Sciatic nerve (tissue), 2 donors: ENCODE measurements at places on chromosomes 1 and 21.

DNA sequence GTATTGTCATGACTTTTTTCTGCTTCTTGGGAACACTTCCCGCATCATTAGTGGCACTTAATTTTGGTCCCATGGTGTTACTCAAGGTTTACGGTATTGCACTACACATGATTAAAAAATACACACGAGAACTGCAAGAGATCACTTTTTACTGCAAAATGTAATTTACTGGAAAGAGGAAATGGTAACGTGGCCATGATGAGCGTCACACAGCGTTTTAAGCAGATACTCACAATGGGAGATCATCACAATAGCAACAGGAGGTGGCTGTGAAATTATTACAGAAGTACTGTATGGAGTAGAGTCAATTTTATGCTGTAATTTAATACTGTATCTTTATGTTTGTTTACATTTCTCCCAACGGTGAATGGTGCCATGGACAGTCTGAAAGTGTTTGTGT, 1510.3 kb downstream of the AMY1C start:
- DNase-seq, result no peak

DNA sequence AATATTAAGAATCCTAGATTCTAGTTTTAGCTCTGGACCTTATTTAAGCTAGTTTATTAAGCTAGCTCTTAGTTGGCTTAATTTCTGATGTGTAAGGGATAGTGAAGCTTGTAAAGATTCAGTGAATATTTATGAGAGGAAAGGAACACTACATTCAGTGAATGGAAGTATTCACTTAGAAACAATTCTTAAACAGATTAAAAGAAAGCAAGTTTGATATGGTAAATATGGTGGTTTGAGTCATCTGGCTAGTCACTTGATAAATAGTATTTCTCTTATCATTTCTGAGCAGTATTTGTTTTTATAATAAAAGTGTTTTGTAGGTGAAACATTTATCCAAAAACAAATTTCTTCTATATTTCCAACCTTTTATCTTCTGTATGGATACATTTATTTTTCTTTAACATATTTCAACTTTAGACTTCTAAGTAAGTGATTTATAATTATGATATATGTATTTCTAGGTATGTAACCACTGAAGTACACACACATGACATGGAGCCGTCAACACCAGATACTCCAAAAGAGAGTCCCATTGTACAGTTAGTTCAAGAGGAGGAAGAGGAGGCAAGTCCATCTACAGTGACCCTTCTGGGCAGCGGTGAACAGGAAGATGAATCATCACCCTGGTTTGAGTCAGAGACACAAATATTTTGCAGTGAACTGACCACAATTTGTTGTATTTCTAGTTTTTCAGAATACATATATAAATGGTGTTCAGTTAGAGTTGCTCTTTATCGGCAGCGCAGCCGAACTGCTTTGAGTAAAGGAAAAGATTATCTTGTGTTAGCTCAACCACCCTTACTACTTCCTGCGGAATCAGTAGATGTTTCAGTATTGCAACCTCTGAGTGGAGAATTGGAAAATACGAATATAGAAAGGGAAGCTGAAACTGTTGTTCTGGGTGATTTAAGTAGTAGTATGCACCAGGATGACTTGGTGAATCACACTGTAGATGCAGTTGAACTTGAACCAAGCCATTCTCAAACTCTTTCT, 55.6 kb downstream of the SUCO start:
- no peak for DNase-seq

DNA sequence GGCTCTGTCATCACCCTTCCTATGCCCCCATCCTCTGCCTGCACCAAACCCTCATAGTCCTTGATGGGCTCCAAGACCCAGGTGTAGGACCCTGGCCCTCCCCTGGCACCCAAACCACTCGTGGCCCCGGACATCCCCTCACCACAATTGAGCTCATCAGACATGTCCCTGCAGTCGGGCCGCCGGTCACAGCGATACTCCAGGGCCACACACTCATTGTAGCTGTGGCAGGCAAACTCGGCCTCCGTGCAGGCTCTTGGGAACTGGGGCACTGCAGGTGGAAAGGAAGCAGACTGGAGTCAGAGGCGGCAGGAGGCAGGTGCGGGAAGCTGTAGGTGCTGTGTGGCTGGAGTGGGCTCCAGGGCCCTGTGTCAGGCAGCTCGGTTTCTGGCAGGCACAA, 49.3 kb downstream of the HSPG2 start:
- DNase-seq, result no peak

- no peak for DNase-seq
Measured at GRCh38 chr21:29146726-29147125, 16.3 kb downstream of the MAP3K7CL start.

DNA sequence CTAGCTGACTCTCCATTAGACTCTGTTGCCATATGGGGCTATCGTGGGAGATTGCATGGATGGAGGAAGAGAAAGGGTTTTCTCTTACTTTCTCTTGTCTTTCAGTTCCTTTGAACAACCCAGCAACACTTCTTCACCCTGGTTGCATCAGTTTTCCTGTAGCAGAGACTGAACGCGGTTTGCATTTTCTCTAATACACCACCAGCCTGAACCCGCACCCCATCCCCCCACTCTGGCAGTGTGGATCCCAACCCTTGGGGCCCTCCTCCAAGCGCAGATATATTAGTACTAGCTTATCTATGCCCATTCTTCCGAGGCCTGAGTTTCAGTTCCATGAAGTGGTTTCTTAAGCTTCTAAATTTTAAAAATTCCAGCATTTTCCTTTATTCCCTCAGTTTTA, 12.6 kb downstream of the DR1 start:
- DNase-seq, result no peak

GRCh38 chr21:15809065-15809464, 79.3 kb downstream of the USP25 start:
- DNase-seq, result no peak

GRCh38 chr1:150138044-150138443, 11.7 kb upstream of the PLEKHO1 start:
- DNase-seq, result no peak

DNA sequence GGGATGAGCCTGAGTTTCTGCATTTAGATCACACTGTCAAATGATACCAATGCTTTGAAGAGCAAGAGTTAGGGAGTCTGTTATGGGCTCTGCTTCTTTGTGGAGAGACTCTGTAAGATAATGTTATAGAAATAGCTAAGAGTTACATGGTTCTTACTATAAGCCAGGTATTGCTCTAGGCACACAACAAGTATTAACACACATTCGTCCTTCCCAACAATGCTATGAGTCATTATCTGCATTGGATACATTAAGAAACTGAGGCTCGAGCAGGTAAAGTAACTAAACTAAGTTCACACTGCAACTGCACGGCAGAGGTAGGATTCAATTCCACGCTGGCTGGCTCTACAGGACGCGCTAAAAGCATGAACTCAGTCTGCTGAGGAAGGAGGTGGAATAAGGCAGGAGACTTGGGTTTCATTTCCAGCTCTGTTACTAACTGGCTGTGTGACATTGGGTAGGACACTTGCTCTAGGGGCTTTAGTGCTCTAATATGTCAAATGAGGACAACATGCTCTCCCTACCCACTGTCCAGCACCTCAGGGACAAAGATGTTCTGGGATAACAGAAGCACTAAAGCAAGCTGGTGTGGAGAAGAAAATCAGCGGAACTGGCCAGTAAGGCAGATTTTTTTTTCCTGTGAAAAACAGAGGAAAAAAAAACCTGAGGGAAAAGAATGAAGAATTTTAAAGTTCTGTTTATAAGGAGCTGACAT, 23.7 kb upstream of the IL20 start:
- no peak for DNase-seq

GRCh38 chr1:115705085-115705951, 63.2 kb downstream of the CASQ2 start:
- no peak for DNase-seq

GRCh38 chr21:26050857-26051256, 119.7 kb downstream of the APP start:
- no peak for DNase-seq

DNA sequence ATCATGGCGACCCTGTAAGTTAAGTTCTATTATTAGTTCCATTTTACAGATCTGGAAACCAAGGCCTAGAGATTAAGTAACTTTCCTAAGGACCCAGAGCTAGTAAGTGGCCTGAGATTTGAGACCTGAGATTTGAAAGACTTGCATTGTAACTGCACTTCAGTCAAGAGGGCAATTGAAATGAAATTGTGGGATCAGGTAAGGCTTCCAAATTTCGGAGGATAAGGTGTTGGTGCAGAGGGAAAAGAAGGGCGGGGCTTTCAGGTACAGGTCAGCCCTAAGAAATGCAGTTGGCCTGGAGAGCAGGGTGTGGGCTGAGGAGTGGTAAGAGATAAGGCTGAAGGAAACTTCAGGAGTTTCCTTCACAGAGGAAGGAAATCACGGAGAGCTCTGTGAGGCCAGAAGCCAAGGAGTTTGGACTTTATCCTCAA, 51.1 kb downstream of the SLC16A1 start:
- DNase-seq, result no peak

DNA sequence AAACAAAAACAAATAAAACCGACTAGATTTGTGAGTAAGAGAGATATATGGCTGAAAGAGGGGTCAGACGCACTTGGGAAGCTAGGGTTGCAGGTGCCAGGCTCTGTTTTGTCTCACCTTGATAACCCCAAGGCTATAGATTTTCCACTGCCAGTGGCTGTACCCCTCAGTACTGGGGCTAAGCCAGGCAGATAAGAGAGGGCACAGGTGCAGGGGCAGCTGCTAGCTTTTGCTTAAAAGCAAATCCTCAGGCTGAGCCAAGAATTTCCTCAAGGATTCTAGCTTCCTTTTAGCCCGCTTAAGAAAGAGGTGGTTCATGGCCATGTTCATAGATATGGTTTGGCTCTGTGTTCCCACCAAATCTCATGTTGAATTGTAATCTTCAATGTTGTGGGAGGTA, 57.9 kb downstream of the OVGP1 start:
- DNase-seq, result no peak

DNA sequence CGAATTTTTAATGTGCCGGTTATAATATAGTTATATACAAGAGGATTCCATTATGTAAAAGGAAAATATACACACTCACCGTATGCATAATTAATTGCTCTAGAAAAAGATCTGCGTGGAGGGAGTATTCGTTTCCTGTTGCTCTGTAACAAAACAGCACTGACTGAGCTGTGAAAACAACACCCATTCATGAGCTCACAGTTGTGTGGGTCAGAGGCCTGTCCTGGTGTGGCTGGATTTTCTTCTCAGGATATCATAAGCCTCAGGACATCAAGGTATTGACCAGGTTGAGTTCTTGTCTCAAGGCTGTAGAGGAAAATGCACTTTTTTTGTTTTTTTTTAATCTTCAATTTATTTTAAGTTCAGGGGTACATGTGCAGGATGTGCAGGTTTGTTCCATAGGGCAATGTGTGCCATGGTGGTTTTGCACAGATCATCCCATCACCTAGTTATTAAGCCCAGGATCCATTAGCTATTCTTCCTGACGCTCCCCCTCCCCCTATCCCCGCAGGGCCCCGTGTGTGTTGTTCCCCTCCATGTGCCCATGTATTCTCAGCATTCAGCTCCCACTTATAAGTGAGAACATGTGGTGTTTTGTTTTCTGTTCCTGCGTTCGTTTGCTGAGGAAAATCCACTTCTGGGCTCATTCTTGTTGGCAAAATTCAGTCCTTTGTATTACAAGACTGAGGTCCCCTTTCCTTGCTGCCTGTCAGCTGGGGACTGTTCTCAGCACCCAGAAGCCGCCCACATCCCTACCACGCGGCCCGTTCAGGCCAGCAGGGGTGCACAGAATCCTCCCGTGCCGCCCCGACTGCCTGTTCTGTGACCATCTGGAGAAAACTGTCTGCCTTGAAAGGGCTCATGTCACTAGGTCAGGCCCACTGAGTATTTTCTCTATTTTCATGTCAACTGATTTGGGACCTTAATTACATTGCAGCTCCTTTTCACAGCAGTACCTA, 87.4 kb upstream of the ERRFI1 start:
- DNase-seq, result no peak

DNA sequence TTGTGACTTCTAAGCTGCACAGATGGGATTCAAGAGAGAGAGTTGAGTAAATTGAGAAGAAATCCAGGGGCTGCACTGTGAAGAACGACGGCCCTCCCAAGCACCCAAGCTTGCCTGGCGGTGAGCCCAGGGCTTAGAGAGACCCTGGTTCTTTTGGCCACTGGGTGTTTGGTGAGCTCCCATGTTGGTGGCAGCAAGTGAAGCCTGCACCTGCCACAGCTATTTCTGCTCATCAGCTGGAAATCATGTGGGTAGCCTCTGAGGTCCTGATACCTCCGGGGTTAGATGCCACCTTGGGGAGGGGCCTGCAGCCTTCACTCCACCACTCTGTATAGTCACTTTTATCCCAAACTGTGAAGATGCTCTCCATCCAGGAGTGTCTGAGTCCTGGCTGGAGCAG, 6.2 kb upstream of the BTG2 start:
- DNase-seq, result no peak

DNA sequence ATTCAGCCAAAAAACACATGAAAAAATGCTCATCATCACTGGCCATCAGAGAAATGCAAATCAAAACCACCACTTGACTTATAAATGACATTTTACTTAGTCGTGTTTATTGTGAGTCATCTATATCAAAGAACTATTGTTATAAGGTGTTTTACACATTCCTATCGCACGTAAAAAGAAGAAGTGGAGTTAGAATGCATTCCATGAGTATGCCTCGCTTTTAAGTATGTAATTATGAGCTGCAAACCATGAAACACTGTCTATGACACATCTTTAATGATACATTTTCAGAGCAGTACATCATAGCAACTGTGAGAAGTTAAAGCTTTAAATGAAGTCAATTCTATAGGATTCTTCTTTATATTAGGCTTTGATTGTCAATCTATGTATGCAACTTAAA, 614.3 kb upstream of the ADAMTS5 start:
- no peak for DNase-seq

DNA sequence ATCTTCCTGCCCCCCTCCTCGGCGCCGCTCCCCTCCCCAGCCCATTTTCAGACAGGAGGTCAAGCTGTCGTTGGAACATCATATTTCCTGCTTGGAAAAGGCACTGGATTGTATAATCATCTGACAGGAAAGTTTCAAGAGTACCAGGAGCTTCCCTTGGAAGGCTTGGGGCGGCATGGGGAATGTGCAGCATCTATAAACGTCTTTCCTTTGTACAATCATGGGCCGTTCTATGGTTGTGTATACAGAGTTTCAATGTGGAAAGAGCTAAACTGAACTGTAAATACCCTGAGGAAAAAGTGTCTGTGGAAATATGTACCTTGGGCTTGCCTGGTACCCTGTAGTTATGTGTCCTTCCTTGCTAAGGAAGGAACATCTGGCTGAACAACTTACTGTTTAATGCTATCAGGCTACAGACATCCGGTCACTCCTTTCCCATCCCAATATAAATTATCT, 368.1 kb upstream of the ADGRL2 start:
- DNase-seq, result no peak

- DNase-seq, result peak; percentile 70
Measured at GRCh38 chr1:181189691-181190363, 101.3 kb downstream of the IER5 start.

DNA sequence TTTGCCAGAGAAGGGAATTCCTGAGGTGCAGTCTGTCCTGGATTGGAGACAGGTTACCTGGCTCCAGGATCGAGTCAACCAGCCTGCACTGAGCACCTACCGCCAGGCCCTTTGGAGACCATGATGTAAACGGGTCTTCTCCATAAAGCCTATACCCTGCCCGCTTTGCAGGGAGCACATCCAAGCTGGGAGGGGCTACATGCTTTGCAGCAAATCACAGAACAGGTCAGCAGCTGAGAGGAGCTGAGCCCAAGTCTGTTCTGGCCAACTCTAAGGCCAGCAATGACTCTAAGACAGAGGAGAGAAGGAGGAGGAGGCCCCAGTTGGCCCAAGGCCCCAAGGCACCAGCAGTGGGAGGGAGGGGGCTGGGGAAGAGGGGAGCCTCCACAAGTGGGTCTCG, 15.5 kb upstream of the RSPO1 start:
- no peak for DNase-seq

- no peak for DNase-seq
Measured at GRCh38 chr1:87291107-87291506, 37.6 kb upstream of the LMO4 start.
